HFF-Myc (cell line): ENCODE measurements at places on chromosomes 12 and 14.

- no peak for DNase-seq
These were observed 105.1 kb downstream of the GXYLT1 start for GRCh38 chr12:42039577-42039976.

GRCh38 chr14:64569138-64569631 lies 19.4 kb downstream of the PPP1R36 start:
- DNase-seq = peak; percentile 27

GRCh38 chr14:82724316-82724715 lies 1190.7 kb upstream of the SEL1L start:
- DNase-seq = no peak

DNA sequence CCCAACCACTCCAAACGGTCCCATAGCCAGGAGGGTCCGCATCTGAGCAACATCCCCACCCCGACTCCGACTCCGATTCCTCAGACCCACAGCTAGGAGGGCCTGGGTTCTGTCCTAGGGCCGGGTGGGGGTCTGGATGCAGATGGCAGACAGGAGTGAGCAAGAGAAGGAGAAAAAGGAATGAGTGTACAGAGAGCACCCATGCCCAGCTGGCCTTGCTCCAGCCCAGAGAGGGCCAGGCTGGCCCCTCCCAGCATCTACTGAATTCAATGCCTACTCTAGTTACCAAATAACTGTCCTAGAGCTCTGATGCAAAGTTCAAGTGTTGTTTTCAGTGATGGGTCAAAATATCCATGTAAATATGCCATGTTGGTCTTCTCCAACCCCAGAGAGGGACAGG lies 40.8 kb downstream of the VDR start:
- DNase-seq = no peak

GRCh38 chr14:59704054-59704645 lies 127.5 kb upstream of the CCDC175 start:
- no peak for DNase-seq

DNA sequence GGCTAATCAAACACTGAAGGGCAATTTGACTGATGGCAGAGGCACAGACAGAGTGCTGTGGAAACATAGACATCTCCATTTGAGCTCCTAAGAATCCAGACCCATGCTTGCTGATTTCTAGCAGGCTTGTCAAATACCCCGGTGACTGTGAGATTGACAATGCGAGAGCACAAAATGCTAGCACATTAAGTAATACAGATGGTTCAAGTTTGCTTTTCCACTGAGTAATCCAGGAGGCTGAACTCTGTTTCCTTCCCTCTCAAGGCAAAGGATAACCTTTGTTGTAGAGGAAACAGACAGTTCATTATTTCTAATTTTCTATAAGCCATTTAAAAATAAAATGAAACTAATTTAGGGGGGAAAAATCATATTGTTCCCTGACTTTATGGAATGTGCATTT lies 256.5 kb upstream of the CRY1 start:
- no peak for DNase-seq

- no peak for DNase-seq
These were observed 49.1 kb upstream of the OTOGL start for GRCh38 chr12:80050236-80050635.

DNA sequence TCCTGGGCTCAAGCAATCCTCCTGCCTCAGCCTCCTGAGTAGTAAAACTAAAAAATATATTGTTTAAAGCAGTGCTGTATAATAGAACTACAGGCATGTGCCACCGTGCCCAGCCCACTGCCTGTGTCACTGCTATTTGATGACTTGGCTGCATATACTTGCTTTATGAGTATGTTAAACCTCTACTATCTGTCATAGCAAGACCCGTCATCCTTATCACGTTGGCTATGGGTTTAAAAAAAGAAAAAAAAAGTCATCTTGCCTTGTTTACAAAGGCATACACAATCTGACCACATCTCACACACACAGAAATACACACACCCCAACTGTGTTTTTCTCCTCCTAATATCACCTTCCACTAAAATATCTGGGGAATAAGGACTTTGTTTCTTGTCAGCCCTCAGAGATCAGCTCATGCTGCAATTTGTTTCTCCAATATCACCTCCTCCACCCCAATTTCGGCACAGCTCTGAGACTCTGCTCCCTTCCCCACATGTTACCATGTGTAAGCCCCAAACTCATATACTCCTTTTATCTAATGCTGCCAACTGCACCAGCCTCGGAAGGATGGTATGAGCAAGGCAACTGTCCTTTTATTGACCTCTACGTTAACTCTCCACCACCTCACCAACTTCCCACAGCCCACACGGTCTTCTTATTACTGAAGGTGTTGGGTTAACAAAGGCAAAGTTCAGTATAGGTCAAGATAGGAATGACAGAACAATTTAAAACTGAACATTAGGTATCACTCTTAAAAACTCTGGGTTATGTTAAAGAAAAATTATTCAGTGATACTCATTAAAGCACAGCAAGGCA lies 802 bp upstream of the TMPRSS12 start:
- no peak for DNase-seq

- DNase-seq = no peak
These were observed 38.2 kb upstream of the MTHFD1 start for GRCh38 chr14:64349741-64350490.

DNA sequence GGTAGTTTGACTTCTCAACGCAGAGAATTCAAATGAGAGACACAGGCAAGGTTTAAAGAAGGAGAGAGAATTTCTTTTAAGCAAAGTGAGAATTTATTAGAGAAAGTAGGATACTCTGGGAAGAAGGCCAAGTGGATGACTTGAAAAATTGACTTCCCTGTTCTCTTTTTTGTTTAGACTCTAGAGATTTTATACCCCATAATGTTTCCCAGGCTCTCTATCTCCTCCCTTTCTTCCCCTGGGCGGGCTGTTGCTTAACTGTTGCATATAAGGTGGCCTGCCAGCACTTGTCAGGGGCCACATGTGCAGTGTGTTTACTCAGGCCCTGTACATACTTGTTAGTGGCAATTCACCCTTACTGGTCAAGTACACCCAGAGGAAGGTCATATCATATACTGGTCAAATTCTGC lies 403.7 kb downstream of the SLC6A15 start:
- DNase-seq = no peak

DNA sequence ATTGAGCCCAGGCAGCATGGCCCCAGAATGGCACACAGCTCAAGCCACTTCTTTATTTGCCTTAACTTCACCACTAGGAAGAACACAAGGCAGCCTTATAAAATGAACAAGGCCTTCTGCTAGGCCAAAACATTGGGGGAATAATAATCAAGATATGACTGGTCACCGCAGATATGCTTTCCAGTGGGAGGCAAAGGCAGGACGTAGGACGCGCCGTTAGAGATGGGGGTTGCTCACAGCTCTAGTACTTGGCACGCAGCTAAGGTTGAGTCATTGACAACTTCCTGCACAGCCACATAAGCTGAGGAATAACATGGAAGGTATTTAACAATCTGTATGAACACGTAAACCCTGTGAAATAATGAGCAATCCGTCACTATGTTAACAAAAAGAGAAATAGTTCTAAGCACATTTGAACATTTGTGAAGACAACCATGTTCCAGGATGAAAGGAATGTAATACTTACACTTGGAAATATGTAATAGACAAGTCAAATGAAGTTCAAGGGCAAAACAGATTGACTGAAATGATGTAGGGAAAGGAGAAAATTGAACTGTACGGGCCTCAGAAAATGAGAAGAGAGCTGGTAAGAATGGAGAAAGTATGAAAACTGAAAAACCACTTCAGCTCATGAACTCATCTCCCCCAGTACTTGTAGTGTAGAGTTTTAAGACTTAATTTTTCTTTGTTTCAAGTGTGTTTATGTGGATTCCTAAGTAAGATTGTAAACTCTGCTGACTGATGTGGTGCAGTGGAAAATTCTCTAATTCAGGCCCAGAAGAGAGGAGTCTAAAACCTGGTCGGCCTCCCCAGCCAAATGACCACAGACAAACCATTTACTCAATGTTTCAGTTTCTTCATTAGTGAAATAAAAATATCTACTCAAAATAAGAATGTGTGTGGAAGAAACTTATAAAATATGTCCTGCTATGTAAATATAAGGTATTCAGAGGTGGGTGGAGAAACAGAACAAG lies 59.3 kb upstream of the CCDC91 start:
- peak; percentile 70 for DNase-seq

DNA sequence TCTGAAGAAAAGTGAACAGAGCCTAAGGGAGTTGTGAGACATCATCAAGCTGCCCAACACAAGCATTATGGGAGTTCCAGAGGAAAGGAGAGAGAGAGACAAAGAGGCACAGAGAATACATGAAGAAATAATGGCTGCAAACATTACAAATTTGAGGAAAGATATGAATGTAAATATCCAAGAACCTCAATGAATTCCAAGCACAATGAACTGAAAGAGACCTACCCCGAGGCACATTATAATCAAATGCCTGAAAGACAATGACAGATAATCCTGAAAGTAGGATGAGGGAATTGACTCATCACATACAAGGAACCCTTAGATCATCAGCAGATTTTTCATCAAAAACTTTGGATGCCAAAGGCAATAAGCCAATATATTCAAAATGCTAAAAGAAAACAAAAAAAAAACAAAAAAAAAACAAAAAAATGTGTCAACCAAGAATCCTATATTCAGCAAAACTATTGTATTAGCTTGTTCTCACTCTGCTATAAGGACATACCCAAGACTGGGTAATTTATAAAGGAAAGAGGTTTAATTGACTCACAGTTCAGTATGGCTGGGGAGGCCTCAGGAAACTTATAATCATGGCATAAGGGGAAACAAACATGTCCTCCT lies 37.8 kb downstream of the BCL2L14 start:
- no peak for DNase-seq

- no peak for DNase-seq
These were observed at the start of gene TNFAIP2 for GRCh38 chr14:103122947-103123633. Gene TNFAIP2 (plus strand): TSS chr14:103123461. CDS start chr14:103126458, 2,997 bp downstream.

DNA sequence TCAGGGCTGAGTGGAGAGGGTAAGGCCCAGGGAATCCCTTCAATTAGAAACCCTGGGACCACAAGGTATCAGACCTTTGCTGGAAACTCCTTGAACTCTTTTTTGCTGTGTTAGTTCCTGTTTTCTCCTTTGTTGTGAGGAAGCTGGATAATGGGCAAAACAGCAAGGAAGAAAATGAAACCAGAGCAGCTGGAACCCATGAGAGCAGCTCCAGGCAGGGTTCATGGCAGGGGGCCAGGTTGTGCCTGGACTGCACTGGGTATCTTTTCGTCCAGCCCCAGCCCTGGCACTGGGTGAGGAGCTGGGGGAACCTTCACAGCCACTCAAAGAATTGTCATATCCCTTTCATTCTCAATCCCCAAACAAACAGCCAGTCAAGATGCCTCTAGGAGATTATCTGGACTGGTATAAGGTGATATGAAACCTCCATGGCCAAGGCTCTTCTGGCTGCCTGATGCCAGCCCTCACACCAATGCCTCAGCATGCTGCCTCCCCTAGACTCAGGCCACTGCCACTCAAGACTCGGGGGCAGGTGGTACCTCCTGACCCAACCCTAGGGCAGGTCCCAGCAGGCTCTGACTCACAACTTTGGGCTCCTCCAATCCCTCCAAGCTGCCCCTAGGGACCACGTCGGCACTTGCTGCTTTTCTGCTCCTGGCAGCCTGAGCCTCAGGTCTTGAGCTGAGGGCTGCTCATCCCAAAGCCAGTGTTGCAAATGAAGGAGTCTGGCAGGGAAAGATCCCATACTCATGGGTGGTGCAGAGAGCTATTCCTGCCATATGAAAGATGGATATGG lies 16.5 kb downstream of the FAM186B start:
- no peak for DNase-seq

GRCh38 chr14:68261092-68261842 lies 441.7 kb downstream of the RAD51B start:
- DNase-seq = no peak

GRCh38 chr14:97407701-97408407 lies 610.7 kb downstream of the VRK1 start:
- DNase-seq = no peak

- DNase-seq = no peak
These were observed 117.8 kb upstream of the KRAS start for GRCh38 chr12:25368557-25368956.

DNA sequence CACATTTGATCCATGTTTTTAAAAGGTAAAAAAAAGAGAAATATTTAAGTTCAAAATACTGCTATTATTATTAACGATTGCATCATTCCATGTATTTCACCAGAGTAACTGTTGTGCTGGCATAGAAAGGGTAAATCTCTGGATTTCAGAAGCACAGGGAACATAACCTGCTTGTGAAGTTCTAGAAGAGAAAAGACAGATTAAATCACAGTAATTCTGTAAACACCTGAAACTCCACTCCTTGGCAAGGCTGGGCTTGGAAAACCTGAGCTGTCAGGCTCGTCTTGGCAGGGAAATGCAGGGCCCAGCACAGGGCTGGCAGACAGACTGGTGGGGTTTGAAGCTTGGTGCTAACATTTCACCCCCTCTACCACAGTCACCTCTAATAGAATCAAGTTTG lies 35.1 kb downstream of the SVOP start:
- DNase-seq = no peak

DNA sequence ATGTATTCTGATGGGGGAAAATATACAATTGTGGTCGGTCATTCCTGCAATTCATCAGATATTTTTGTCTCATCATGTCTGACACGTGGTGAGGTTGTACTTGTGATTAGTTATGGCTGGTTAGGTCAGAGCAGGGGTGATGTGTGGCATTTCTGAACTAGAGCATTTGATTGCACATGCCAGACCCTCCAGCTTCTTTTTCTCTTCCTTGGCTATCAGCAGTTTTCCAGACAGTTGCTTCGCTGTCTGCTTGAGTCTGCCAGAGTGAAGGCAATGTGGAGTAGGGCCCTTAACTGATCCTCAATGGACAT lies 25.9 kb downstream of the TMEM117 start:
- no peak for DNase-seq

- peak; percentile 45 for DNase-seq
These were observed 115.7 kb downstream of the PLXNC1 start for GRCh38 chr12:94263905-94264561.

DNA sequence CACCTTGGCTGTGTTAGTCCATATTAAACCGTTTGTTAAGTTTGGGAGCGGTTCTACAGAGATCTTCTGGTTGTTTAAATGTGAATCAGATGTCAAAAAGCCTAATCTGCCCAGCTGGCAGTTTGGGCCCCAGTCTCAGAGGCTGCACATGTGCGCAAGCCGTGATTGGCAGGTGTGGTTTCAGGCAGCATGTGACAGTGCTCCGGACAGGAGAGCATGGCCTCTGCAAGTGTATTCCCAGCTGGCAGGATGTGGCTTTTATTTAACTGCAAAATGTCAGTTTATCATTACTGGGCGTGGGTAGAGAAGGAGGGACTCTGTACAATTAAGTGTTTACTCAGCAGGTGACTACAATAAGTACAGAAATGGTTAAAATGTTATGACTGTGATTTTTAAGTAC lies 77.5 kb downstream of the PELI2 start:
- DNase-seq = peak; percentile 85

GRCh38 chr14:97113339-97113738 lies 316.2 kb downstream of the VRK1 start:
- no peak for DNase-seq
